Activated CD8-positive, alpha-beta memory T cell treated with anti-CD3 and anti-CD28 coated beads, Interleukin-2, amount 50 U/mL, for 4 hours (primary cell): ENCODE measurements at places on chromosomes 2 and 18.

DNA sequence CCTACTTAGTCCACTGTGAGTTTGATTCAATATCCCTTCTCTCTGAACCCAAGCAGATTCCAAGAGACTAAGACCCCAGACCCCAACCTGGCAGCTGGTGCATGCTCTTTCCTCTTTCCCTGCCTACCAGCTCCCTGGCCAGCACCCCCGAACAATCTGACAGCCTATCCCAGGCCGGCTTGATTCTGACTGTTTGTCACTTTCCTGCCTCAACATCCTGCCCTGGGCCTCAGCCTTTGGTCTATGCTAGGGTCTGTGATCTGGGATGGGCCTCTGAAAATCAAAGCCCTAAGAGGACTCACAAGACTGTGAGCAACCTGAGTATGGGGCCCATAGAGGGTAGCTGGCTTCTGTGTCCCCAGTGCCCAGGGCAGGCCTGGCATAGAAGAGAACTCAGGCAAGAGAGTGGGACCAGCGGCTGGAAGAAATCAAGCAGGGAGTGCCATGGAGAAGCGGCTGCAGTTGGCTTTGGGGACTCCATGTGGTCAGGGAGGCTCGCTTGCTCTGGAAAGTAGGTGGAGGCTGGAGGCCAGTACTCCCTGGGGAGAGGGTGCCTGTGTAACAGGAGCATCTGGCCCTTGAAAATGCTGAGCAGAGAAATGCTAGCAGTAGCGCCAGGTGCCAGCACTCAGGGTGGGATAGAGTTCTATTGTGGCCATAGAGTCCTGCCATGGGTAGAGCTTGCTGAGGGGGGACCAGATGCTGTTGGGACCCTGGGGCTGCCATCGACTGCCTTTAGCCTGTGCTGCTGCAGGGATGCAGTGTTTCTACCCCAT is 343.9 kb downstream of the DYSF start:
- DNase-seq: no peak

- DNase-seq: peak; percentile 8
Measured at GRCh38 chr2:96104487-96104861, 11.9 kb downstream of the ADRA2B start.

- DNase-seq: no peak
Measured at GRCh38 chr2:37619959-37620300, 51.5 kb downstream of the CDC42EP3 start.

GRCh38 chr18:32769071-32769585 is 3.7 kb downstream of the KLHL14 start:
- no peak for DNase-seq

GRCh38 chr2:196931555-196931954 is 5.0 kb upstream of the PGAP1 start:
- no peak for DNase-seq
